ENCODE measurements at places on chromosomes 13 and 19.
A peak's percentile ranks its signal among the peaks of the same experiment; 100 is the strongest.

DNA sequence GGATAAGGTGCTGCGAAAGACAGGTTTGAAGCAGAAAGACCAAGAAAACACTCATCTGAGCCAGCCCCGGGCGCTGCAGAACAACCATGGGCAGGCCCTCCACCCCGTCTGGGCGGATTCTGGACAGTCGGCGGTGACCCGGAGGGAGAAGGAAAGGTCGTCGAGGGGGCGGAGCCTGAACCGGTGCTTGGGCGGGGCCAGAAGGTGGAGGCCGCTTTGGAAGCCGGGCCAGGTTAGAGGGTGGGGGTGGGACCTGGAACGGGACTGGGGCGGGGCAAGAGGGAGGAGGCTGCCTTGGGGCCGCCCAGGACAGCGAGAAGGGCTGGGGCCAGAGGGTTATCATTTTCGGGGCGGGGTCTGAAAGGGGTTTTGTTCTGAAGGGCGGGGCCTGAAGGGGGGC lies 5.0 kb upstream of the ZNF765 start:
- DNase-seq = no peak

GRCh38 chr13:60242043-60242595 lies 78.4 kb upstream of the DIAPH3 start:
- DNase-seq = no peak

DNA sequence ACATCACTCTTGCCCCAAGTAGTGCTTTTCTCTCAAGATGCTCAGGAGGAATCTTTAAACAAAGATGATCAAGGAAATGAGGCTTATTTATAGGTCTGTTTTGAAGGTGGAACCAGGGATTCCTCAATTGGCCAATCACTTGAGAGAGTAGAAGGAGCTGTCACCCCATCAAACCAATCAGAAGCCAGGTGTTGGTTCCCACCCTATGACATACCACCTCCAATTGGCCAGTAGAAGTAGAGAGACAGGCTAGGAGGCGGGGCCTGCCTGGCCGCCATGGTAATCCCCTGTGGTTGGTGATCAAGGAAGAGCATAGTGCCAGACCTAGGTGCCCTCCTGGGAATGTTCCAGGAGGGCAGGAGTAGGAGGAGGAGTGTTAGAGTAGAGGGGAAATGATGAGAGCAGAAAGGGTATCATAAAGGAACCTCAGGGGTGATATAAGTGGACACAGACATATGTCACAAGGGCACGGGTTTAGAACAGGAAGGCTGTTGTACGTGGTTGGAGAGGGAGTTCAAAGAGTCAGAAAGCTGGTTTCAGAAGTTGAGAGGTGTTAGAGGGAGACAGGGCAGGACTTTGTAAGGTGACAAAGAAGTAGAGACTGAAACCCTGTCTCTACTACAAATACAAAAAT lies 10.5 kb downstream of the PMIS2 start:
- DNase-seq = no peak

DNA sequence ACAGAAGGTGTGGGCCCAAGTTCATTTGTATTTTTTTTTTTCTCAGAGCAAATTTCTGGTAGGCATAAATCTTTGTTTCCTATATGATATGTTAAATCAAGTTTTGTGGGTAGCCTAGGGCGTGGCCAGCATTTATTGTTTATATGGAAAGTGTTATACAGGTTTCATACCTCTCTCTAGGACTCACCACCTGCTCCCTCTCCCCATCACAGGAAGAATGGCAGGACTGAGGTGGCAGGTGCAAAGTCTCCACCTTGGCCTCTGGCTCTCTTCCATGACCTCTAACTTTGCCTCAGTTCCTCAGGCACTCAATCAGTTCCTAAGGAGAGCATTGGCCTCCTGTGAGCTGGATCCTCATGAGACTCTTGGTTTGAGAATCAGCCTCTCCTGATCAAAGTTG lies 172.3 kb upstream of the TSC22D1 start:
- DNase-seq = no peak

DNA sequence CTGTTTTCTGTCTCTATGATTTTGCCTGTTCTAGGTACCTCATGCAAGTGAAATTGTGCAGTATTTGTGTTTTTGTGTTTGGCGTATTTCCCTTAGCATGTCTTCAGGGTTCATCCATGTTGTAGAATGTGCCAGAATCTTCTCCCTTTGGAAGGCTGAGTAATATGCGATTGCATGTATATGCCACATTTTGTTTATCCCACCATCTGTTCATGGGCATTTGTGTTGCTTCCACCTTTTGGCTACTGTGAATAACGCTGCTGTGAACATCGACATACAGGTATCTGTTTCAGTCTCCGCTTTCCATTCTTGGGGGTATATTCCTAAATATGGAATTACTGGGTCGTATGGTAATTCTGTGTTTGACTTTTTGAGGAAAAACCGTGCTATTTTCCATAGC lies 190.0 kb downstream of the ATP8A2 start:
- no peak for DNase-seq

DNA sequence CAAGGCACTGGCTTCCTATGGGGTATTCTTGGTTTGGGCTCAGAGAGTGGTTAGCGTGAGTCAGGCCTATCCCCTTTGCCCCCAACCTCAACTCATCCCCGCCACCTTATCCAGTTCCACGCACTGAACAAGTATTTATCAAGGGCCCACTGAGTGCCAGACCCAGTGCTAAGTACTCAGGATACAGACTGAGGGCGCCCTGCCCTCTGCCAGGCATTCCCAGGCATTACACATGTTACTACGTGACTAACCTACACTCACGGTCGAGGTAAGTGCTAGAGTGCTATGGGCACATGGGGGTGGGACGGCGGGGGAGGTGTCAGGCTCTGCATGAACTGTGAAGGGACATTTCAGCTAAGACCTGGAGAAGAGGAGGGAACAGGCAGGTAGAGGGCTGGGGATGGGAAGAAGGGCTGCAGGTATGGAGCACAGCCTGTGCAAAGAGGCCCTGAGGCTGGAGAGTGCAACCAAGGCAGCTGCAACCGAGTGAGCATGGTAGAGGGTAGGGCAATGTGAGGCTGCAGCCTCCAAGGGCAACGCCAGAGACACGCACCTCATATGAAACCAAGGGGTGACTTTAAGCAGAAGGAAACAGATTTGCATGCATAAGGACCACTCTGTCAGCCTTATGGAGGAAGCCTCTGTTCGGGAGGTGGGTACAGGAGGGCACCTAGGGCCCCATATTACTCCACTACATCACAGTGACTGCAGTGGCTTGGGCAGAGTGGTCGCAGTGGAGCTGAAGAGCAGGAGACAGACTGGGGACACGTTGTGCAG lies 22.5 kb downstream of the DHRS12 start:
- DNase-seq = peak; percentile 80

DNA sequence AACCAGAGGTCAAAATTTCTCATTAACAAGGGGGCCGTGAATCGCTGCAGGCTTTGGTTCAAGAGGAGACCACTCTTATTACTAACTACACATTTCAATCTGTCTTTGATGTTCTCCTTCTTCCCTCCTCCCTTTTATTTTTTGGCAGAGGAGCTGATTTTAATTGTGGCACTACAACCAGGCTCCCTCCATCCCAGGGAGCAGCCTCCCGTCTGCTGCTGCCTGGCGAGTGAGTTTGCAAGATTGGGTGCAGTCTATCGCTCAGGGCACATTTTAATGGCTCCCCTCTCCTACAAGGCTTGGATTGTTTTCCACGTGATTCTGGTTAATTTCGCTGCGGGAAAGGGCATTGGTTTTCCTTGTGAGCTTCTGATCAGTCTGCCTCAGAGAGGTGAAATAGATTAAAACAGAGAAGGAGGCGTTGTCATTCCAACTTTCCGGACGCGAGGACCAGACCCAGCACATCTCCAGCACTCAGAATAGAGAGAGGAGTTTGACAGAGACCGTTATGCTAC lies 81.4 kb downstream of the KCTD15 start:
- no peak for DNase-seq

GRCh38 chr13:99704390-99704789 lies 203.1 kb downstream of the TM9SF2 start:
- DNase-seq = no peak

- no peak for DNase-seq
Measured at GRCh38 chr13:27120011-27120410, 51.6 kb downstream of the USP12 start.

GRCh38 chr13:71605744-71606143 lies 261.3 kb downstream of the DACH1 start:
- no peak for DNase-seq

All from osteoblast (primary cell).